Activated T-cell treated with anti-CD3 and anti-CD28 coated beads for 48 hours (primary cell): ENCODE measurements at places on chromosomes 11 and 22.

- no peak for DNase-seq
Observed at GRCh38 chr11:94546886-94547285, 3.2 kb downstream of the FUT4 start.

GRCh38 chr11:113474362-113475159 lies 637 bp downstream of the DRD2 start:
- DNase-seq: peak; percentile 39

GRCh38 chr22:30265823-30266444 lies 717 bp downstream of the OSM start:
- peak; percentile 85 for DNase-seq

DNA sequence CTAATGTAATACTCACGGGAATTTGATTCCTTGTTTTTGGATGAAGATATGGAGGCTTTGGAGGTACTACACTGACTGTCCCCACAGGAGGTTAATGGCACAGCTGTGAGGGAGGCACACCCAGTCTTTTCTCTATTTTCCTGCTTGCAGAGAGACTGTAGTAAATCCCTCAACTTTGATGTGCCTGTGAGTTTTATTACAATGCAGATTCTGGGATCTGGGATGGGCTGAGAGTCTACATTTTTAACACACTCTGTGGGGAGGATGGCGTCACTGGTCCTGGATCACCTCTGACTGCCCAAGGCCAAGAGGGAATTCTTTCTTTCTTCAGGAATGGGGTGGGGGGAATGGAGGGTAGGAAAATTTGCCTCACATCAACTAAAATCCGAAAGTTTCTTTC lies 80.2 kb upstream of the NTM start:
- no peak for DNase-seq

- no peak for DNase-seq
Observed at GRCh38 chr11:70618431-70619101, 220.2 kb downstream of the CTTN start.
